Aorta (tissue), 5 donors: ENCODE measurements at places on chromosomes 1 and 21.

- no peak for DNase-seq
Observed at GRCh38 chr1:43039228-43040055, 80.8 kb upstream of the SLC2A1 start.

DNA sequence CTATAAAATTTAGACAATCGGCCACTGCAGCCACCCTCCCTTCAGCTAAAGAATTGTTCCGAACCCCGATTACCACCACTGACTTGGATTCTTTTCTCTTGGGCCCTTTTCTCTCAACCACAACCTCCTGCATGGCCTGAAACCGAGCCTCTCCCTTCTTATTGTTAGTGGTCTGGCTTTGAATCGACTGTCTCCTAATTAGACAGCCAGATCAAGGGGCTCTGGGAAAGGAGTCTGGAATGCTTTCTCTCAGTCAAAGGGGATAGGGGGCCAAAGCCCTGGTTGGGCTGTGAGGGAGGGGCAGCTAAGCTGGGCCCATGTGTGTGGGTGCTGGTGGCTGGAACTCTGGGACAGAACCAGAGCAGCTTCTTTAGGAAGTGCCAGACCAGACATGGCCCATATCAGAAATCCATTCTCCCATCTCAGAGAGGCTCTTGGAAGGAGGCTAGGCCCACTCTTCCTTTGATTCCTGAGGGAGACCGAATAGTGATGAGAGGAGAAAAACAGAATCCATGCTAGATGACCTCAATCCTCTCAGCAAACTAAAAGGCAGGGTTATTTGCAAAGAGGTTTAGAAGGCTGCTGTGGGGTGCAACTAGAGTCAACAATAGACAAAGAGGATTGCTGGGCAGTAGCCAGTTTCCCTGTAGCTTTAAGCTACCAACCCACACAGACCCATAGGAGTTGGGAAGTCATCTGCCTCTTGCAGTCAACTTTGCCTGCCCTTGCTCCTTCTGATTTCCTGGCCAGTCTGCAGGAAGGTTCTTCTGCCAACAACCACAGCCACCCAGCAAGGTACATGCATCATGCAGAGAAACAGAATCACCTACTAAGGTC is 117.6 kb downstream of the AK5 start:
- DNase-seq, result no peak

DNA sequence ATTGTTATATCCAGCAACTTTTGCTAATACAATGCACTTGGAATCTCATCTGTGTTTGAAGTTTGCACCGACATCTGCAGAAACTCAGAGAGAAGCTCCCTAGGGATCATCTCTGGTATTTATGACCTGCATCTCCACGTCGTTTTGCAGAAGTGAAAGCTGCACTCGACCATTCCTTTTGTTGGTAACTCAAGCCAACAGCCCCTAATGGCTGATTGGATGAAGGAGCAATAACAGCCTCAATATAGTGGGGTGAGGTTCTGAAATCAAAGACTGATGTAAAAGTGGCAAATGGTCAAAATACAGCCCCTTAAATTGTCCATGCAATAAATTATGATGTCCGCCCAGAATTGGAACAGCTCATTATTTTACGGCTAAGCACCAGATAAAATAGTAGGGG is 344.2 kb upstream of the KAZN start:
- DNase-seq, result no peak

DNA sequence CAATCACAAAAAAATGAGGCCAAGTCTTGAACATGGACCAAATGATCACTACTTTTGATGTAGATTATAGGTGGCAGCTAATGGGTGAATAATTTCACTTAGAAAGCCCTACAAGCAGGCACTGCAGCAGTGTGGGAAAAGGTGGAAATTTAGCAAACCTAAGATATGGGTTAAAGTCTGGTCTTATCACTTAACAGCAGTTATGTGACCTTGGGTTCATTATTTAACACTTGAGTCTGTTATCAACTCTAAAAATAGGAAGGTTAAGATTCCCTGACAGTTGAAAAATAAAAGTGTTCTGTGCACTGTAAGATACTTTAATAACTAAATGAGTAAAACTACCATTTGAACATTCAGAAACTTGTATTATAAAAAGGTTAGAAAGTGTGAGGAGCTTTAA is 47.5 kb downstream of the SSX2IP start:
- no peak for DNase-seq

DNA sequence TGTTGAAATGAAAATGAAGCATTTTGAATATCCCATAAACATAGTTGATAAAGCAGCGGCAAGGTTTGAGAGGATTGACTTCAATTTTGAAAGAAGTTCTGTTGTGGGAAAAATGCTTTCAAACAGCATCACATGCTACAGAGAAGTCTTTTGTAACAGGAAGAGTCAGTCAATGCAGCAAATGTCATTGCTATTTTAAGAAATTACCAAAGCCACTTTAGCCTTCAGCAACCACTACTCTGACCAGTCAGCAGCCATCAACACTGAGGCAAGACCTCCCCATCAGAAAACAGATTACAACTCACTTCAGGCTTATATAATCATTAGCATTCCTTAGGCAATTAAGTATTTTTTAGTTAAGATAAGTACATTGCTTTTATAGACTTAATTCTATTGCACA is 33.8 kb upstream of the FCRL3 start:
- no peak for DNase-seq

DNA sequence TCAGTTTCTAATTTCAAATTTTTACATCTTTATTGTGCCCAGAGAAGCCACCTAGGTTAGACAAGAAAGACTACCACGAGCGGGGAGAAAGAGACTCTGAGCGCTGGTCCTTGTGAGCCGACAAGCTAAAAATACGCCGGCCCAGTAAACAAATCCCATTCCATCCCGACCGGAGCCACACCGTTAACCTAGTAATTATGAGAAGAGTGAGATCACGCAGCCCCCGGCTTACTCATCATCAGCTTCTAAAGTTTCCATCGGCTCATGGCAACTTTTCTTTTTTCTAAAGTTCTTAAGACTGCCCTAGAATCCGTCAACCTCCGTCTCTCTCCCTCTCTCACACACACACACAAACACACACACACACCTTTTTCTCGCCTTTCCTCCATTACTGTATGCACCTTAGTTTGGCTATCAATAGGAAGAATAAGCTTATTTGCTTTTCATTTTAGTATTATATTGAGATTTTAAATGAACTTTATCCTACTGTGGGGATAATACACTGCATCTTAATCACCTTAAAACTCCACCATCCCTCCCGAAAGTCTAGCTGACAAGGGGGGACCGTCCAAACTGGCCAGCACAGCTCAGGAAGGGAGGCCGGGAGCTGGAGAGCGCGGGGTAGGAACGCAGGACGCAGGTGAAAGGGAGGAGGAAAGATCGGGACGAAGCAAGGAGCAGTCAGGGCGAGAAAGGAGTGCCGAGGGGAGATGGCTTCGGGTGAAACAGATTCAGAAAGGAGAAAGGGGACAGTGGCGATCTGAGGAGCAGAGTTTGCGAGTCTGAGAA is 728 bp downstream of the OTUD7B start:
- peak; percentile 82 for DNase-seq

DNA sequence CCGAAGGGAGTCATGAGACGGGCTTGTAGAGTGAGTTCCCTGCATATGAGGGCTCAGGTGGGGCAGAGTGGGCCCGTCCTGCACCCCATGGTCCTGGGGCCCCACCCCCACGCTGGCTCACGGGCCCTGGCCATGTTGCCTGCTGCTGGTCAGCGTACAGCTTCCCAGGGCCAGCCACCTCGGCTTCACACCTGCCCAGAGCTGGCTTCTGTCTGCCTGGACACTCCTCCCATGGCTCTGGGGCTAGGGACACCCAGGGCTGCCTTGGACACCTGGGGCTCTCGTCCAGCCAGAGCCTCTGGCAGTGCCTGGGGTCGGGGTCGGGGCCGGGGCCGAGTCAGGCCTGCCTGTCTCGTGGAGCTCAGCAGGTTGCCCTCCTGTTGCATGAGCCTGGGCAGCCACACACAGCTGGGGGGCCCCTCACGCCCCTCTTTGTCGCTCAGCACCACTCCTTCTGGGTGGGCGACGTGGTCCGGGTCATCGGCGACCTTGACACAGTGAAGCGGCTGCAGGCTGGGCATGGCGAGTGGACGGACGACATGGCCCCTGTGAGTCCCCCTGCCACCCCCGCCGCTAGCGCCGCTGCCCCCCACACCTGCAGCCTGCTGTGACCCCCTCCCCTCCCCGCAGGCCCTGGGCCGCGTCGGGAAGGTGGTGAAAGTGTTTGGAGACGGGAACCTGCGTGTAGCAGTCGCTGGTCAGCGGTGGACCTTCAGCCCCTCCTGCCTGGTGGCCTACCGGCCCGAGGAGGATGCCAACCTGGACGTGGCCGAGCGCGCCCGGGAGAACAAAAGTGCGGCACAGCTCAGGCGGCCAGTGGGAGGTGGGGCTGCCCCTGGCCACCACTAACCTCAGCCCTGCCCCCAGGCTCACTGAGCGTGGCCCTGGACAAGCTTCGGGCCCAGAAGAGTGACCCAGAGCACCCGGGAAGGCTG is 5.5 kb upstream of the MMP23B start:
- DNase-seq, result peak; percentile 75

DNA sequence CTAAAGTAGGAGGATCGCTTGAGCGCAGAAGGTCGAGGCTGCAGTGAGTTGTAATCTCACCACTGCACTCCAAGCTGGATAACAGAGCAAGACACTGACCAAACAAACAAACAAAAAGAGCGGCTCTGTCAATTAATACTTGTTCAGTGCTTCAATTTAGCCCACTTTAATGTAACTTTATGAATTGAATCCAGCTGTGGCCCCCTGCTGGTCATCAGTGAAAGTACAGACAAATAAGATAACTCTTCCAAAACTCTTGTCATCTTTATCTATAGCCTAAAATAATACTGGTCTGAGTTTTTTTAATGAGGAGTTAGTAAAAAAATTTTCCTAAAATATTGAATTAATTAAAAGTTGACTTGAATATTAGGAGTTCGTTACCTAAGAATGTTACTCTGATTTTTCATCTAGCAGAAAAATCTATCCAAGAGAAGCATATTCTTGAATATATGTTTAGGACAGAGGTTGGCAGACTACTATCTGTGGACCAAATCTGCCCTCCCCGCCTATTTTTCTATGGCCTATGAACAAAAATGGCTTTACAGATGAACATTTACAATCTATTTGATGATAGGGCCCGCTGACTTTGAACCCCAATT is 26.1 kb downstream of the ATP5PF start:
- no peak for DNase-seq

DNA sequence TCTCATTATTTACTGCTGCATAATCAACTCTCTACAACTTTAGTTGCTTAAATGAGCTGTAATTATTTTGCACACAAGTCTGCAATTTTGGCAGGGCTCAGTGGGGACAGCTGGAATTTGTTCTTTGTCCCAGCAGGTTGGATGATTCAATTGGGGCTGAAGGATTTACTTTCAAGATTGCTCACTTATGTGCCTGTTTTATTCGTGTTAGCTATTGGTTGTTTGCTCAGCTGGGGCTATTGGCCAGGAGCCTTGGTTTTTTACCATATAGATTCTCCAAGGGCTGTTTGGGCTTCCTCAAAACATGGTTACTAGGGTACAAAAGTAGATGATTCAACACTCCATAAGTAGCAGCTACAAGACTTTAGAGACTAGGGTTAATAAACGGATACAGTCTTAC is 13.4 kb downstream of the OR10R2 start:
- DNase-seq, result no peak

GRCh38 chr1:111179968-111180533 is 20.4 kb downstream of the DENND2D start:
- DNase-seq, result no peak

DNA sequence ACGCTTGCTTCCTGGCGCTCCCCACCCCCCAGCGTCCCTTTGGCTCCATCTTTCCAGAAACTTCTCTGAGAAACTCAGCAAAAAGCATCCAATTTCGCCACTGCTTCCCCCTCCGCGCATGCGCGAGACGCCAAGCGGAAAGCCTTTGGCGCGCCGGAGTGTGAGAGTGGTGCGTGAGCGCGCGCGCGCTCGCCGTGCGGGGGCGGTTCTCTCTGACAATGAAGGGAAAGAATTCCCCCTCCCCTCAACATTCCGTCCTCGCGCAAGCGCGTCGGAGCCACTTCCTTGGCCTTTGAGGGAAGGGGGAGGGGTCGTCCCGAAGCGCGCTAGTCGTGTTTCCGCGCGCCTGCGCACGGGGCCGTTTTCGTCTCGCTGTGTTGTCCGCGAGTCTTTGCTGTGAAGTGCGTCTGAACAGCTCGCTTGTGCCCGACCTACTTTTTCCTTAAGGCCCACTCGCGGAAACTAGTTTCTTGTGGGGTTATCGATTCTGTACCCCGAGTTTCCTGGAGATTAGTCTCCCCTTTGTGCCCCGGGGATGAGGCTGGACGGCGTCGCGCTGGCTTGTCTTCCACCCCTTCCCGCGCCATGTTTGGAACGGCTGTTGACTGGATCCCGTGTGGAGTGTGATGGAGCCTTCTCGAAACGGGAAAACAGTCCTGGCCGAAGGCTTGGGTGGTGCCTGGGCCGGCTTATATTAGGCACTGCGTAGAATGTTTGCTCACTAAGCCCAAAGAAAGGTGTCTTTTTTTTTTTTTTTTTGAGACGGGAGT is 11.6 kb upstream of the SPEN start:
- DNase-seq, result peak; percentile 100

DNA sequence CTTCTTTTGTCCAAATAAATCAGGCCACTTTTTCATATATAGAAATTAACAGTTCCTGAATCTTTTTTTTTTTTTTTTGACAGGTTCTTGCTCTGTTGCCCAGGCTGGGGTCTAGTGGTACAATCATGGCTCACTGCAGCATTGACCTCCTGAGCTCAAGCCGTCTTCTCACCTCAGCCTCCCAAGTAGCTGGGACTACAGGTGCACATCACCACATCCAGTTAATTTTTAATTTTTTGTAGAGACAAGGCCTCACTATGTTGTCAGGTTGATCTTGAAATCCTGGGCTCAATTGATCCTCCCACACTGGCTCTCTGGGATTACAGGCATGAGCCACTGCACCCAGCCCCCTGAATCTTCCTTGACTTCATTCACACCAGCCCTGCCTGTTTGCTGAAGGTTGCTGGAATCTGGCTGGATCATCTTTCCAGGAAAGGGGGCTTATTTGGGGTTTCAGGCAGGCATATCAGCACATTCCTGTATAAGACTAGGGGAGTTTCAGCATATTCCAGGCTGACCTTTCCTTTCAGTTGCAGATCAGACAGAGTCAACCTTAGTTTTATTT is 78.2 kb upstream of the ARHGAP29 start:
- no peak for DNase-seq

DNA sequence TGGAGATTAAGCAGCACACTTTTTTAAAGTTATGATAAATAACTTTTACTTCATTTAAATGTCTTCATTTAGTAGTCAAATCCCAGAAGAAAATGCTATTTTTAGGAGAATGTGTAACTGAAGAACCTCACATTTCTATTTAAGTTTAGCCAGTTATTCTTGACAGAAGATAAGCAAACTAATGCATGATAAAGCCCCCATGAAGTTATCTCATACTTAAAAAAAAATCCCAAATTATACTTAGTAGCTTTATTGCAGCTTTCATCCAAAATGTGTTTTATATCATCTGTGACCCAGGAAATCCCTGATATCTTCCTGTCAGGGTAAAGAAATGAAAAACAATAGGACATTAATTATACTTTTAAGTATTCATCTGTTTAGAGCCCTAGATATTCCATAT is 124.8 kb upstream of the SYT6 start:
- DNase-seq, result no peak

- DNase-seq, result no peak
Observed at GRCh38 chr1:92464588-92465255, 22.0 kb downstream of the GFI1 start.
